Left renal cortex interstitium (tissue), 4 donors: ENCODE measurements at places on chromosomes 12 and 14.

DNA sequence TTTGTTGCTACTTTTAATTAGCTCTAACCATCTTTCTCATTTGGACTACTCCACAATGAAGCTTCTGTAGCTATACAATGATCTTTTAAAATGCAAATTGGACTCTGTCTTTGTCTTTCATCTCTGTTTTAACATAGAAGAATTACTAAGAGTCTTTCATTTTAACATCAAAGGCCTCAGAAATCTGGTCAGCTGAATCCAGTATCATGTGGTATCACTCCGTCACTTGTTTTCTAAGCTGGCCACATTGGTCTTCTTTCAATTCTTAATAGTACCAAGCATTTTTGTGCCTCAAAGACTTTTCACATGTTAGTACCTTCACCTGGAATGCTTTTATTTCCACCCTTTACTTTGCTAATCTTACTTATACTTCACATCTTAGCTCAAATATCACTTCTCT, 95.5 kb upstream of the SLC16A7 start:
- DNase-seq: no peak

- no peak for DNase-seq
Observed at GRCh38 chr12:77788231-77789168, 42.2 kb upstream of the NAV3 start.

DNA sequence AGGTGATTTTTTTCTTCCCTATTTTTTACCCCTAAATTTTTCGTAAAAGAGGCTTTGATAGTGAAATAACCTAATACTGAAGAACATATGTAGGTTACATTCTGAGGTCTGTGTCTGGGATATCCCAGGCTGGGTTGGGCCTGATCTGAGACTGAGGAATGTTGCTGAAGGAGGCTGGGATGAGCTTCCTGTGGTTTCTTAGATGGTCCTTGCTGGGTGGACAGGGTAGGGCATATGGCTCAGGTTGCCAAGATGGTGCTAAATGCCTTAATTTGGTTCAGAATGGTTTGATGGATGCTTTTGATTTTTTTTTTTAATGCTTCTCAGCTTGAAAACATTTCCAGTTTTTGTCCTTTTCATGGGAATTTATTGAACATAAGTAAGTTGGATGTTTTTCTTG, 124.6 kb upstream of the PMCH start:
- no peak for DNase-seq

DNA sequence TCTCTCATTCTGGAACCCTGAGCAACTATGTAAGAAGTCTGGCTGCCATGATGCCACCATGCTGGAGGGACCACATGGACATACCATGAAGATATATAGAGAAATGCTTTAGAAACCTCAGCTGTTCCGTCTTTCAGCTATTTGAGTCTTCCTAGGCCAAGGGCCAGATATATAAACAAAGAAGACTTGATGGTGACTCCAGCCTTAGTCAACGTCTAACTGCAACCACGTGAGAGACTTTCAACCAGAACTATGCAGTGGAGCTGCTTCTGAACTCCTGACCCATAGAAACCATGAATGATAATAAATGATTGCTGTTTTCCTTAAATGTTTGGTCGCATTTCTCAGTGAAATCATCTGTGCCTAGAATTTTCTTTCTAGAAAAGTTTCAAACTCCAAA, 20.0 kb upstream of the KITLG start:
- DNase-seq: no peak
